Thoracic aorta (tissue), 2 donors: ENCODE measurements at places on chromosomes 7 and 10.

DNA sequence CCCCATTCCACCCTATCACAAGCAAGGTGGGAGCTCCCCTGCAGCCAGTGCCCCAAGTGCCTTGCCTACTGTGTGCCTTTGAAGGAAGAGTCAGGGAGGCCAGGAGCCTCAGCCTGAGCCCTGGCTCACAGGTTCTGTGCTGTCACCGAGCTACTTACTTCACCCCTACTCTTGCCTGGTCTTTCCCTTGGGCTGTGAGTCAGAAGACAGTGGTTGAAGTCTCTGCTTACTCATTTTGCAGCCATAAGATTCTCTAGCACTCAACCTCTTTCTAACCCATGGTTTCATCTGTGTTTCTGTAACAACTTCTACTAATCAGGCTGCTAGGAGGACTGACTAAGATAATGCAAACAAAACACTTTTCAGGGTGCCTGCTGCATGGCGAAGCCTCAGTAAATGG, 114.5 kb downstream of the PLCE1 start:
- no peak for DNase-seq

- DNase-seq = no peak
Measured at GRCh38 chr7:154869436-154869835, 133.5 kb downstream of the PAXIP1 start.

- DNase-seq = no peak
Measured at GRCh38 chr10:77185696-77186095, 451.9 kb downstream of the KCNMA1 start.

DNA sequence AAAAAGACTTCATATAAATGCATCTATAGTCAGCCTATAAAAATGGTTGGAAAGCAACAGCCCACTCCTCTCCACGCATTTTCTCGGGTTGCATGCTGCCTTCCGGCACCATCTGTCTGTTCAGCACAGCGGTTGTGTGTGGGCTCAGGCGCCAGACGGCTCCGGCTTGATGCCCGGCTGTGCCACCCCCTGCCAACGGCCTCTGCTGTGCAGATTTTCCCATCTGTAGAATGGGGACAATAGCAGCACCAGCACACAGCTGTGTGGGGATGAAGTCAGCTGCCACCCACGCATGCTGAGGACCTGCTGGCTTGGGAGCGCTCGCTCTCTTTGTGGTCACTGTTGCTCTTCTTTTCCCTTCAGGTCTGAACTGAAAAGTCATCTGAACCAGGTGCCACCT, 19.5 kb downstream of the PRKAG2 start:
- DNase-seq = no peak

GRCh38 chr7:99835189-99835588, 7.4 kb downstream of the CYP3A43 start:
- no peak for DNase-seq

DNA sequence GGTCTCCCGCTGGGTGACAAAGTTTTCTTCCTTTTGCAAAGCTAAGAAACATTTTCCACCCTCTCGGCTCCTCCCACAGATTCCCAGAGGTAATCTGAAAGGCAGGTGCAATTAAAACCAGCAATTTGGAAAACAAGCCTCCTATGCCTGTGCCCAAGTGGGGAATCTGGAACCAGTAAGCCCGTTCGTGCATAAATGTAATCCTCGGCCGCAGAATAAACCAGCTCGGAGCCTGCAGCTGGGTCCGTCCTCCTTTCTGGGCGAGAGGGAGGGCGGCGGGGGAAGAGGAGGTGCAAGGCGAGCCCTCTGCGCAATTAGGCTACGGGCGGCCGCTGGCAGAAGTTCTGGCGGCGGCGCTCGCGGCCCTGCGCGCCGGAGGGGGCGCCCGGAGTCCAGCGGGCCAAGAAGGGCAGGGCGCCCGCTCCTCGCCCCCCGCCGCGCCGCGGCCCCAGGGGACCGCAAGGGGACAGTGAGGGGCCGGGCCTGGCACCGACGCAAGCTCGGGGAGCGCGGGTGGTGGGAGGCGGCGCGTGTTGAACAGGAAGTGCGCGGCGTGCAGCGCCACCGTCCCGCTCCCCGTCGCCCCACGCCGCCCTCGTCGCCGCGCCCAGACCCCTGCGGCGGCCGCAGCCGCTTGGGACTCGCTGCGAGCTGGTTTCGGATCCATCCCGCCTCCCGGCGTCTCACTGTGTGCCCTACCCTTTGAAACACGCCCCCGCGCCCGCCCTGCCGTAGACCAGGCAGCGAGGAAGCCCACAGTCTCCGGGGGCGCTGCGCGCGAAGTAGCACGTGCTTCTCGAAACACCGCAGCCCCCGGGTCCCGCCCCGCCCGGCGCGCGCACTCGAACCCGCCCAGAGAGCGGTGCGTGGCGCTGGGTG, at the start of gene PRKAG2:
Gene PRKAG2 (minus strand): TSS at position 217 of the 879 bp plus-strand sequence. CDS start 495 bp downstream, outside the sequence.
- peak; percentile 41 for DNase-seq

- no peak for DNase-seq
Measured at GRCh38 chr10:125094806-125095205, 65.6 kb downstream of the CTBP2 start.

GRCh38 chr10:78436222-78436573, 402.5 kb downstream of the RPS24 start:
- no peak for DNase-seq

GRCh38 chr10:36671607-36672006, 453.8 kb upstream of the ANKRD30A start:
- DNase-seq = no peak

GRCh38 chr10:114577133-114577532, 80.9 kb downstream of the ABLIM1 start:
- DNase-seq = no peak

- DNase-seq = no peak
Measured at GRCh38 chr7:87451187-87451586, 24.3 kb downstream of the ABCB4 start.

DNA sequence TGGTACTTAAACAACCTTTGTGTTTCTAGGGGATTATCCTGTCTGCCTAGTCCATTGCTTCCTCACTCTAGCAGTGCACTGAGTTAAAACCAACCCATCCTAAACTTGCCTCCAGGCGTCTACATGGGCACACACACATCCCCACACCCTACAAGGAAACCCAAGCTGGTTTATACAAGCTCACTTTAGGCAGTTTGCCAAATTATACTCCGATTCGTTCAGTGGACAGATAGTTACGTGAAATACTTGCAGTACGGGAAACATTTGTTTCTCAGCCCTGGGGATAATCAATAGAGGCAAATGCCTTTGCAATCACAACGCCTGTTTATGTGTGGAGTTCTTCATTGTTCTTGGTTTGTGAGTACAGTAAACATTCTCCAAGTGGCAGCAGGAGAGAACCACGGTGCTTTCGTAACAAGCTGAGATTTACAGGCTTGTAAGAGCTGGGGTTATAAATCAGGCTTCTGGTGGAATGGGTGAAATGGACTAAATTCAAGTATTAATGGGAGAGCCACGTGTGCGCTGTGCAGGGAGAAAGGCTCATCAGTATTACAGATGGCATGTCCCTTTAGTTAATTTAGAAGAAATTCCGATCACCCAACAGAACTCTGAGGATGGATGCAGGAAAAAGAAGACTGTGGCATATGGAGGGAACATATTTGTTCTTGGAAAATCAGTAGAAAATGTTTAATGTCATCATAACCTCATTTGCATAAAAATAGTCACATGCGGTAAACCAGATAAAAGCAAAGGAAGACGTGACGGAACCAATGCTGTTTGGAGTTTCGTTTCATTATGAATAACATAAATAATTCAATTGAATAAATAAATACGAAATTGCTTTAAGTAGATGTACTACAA, 217.1 kb downstream of the GALNT17 start:
- DNase-seq = no peak

GRCh38 chr7:124652237-124652636, 113.4 kb downstream of the GPR37 start:
- DNase-seq = no peak

DNA sequence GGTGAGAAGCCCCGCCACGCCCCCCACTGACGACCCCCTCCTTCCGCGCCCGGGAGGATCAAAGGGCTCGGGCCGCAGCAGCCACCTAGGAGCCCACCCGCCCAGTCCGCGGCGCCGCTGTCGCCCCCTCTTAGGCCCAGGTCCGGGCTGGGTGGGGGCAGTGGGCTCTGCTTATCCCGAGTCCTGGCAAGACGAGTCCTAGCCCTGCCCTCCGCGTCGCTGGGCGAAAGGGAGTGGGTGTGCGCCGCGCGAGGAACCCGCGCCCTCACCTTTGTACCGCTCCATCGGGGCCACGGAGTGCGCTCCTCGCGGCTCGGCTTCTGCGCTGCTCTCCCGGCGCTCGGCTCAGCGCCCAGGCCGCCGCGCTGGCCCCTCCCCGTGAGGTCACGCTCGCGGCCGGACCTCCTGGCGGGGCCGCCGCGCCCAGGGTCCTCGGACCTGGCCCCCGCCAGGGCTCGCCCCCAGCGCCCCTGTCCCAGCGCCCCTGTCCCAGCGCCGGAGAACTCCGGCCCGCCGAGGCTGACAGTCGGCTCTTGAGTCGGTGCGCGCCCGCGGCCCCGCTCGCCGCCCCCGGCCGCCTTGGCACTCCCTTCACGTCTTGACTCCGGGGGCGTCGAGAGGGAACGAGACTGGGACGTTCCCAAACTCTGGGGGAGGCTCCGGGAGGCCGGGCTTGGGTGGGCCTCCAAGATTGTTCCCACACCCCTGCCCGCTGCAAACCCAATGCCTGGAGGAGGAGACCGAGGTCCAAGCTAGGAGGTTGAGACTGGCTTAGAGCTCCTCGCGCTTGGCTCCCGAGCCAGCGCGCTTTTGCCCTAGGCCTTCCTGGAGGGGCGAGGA, at the start of gene AFAP1L2:
Gene AFAP1L2 (minus strand): TSS at position 332 of the 840 bp plus-strand sequence. CDS start 47 bp downstream, at position 285.
- no peak for DNase-seq

DNA sequence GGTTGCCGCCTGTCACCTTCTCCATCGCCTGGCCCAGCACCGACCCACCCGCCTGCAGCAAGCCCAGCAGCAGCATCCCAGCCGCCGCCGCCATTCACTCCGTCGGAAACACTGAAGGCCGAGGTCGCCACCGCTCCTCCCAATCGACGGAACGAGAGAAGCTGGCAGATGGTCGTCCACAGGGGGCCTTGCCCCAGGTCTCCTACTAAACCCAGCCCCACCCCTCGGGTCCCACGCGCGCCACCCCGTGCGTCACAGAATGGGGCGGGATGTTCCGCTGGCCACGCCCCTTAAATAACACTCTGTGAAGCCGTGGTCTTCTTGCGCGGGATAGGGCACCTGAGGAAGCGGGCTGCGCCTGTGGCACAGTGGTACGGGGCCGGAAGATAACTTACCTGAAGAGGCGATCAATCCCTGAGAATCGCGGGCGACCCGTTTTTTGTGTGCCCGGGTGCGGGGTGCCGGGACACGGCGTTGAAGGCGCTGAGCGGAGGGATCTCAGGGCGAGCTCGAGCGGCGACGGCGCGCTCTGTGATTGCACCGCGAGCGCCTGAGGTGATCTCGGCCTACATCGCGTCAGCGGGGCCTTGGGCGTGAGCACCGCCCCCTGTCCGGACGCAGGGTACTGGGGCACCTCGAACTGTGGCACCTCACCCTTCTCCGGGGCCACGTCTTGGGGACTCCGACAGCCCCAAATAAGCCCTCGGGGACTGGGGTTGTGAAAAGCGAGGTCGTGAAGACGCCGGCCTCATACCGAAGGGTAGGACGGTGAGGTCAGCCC, at the start of gene CYP51A1:
Gene CYP51A1 (minus strand): TSS at position 207 of the 781 bp plus-strand sequence. CDS start 113 bp downstream, at position 94.
- DNase-seq = peak; percentile 79

DNA sequence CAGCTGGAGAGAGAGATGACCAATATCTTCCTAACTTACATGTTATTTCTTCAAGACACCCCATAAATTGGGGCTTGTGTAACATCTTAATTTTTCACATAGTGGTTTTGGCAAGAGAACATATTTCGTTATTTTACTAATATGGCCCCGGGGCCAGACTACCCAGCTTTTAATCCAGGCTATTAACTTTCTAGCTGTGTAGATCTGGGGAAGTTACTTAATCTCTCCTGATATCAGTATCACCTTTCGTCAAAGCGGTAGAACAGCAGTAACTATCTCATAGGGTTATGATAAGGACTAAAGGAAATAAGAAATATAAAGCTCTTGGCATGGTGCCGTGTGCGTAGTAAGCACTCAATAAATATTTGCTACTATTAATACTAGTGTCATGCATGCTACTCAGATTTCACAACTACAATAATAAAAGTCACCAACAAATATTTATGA, 71.6 kb upstream of the LYZL1 start:
- no peak for DNase-seq

DNA sequence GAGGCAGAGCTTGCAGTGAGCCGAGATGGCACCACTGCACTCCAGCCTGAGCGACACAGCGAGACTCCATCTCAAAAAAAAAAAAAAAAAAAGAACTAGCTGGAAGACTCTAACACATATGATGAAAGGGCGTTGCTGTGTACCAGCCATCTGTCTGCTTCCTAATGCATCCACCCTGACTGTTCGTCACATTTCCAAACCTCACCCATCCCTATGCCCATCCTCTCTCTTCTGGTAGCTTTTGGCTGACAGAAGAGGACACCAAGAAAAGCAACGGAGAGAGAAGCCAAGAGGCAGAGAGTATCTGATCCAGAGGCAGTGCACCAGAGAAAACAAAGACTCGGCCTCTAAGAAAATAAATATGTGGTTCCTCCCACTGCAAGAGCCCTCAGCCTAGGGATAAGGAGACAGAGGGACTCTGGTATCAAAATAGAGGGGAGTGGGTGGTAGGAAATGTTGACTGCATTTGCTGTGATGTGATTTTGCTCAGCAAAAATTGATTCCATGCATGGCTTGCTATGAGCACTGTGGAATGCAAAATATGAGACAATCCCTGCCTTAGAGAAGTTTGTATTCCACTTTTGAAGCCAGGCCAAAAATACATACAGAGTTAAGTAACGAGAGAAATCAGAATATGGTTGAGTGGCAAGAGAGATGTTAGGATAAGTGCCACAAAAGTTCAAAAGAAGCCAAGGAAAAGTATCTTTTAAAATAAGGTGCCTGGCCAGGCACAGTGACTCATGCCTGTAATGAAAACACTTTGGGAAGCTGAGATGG, 100.8 kb upstream of the STK17A start:
- no peak for DNase-seq

GRCh38 chr10:75926763-75927162, 495.3 kb downstream of the LRMDA start:
- DNase-seq = no peak

DNA sequence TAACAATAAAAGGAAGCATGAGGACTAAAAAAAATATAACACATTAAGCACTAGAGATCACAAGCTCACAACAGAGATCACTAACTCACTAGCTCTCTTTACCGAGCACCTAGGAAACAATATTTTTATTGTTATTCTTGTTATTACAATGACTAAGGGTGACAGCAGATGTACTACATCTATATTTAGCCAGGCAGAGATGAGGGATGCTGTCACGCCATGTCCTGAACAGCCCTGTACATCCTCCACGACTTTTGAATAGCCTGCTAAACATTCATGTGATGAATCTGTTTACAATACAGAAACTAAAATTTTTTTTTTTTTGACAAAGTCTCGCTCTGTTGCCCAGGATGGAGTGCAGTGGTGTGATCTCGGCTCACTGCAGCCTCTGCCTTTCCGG, 22.7 kb downstream of the FAM133B start:
- DNase-seq = no peak

DNA sequence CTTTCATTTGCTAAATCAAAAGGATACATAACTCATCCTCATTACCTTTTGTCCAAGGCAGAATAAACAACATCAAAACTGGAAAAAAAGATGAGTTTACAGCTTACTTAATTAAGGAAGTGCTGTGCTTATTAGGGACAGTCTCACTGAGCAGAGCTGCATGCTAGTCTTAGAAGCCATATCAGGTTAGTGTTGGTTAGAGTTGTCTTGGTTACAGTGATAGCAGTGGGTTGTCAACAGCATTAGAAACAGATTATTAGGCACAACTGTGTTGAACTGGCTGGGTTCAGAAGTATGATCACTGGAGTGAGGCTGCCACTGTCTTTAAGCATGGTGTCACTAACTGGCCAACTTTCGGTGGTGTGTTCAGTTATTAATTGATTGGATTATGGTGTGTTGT, 503.9 kb upstream of the IGFBP3 start:
- DNase-seq = no peak
